ENCODE measurements at places on chromosomes 12 and 14.

GRCh38 chr12:51889216-51890132 lies 1.6 kb downstream of the ANKRD33 start:
- DNase-seq: no peak

GRCh38 chr12:52179396-52179973 lies 12.3 kb downstream of the KRT80 start:
- DNase-seq: no peak

DNA sequence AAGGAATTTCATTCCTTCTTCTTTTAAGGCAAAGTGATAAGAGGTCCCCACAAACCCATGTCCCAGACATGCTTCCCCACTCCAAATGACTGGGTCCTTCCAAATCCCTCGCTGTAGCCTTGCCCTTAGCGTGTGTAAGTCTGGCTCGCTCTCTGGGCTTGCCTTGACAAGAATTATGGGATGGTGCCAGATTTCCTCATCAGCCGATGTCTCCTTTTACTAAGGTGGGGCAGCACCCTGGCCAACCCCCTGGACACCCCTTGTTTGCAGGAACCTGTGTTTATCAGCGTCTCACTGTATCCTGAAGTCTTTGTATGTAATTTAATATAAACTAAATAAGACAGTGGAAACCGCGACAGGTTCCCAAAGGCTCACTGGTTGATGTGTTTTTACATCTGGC lies 493.3 kb downstream of the EGLN3 start:
- DNase-seq: no peak

DNA sequence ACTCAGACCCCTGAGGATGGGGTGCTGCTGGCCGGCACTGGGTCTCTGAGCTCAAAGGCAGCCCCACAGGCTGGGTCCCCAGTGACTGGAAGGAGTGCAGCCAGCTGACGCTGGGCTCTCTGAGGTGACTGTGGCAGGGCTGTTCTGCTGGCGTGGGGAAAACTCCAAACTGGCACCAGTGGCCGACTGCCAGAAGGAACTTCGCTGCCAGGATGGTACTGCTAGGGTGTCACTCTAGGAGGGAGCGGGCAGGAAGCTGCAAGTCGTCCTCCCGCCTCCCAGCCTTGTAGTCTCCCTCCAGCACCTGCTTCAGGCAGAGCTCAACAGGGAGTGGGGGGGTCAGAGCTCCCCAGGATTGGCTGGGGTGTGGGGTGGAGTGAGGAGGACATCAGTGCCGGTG lies 41.3 kb downstream of the CDC42BPB start:
- DNase-seq: no peak

- peak; percentile 90 for DNase-seq
Observed at GRCh38 chr14:21092273-21093011, 6.0 kb downstream of the ZNF219 start.

GRCh38 chr14:22375321-22375930 lies 213.6 kb downstream of the DAD1 start:
- no peak for DNase-seq

DNA sequence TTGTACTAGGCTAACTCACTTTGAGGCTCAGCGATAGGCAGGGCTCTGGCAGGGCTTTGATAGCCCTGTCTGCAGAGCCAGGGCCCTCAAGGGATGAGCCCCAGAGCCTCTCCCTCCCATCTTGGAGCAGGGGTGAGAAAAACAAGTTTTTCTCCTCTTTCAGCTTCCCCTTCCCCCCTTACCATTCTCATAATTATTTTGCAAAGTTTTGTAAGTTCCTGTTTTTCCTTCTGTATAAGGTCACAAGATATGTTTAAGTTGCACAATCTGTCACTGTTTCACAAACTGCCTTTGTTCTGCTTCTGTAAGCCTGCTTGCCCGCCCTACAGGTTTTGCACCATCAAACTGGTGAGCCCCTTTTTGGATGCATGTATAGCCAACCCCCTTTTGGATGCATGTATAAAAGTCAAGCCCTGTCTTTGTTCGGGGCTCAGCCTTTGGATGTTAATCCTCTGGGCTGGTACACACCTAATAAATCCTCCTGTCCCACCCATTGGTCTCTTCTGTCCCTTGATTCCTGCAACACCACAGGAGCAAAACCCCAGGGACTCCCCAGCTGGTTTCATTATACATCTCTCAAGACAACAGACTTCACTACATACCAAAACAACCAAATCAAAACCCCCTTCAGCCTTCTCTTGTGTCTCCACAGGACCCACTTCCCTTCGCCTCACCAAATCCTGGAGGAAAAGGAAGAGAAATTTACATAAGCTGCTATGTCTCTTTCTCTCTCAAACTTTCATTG lies 52.5 kb upstream of the RESF1 start:
- DNase-seq: no peak

Measured in activated CD4-positive, CD25-positive, alpha-beta regulatory T cell (primary cell).